ENCODE measurements at places on chromosomes 2 and 18.

GRCh38 chr18:6983366-6983765 is 134.2 kb downstream of the LAMA1 start:
- DNase-seq, result no peak

GRCh38 chr18:22939649-22940048 is 6.5 kb downstream of the RBBP8 start:
- DNase-seq, result no peak

DNA sequence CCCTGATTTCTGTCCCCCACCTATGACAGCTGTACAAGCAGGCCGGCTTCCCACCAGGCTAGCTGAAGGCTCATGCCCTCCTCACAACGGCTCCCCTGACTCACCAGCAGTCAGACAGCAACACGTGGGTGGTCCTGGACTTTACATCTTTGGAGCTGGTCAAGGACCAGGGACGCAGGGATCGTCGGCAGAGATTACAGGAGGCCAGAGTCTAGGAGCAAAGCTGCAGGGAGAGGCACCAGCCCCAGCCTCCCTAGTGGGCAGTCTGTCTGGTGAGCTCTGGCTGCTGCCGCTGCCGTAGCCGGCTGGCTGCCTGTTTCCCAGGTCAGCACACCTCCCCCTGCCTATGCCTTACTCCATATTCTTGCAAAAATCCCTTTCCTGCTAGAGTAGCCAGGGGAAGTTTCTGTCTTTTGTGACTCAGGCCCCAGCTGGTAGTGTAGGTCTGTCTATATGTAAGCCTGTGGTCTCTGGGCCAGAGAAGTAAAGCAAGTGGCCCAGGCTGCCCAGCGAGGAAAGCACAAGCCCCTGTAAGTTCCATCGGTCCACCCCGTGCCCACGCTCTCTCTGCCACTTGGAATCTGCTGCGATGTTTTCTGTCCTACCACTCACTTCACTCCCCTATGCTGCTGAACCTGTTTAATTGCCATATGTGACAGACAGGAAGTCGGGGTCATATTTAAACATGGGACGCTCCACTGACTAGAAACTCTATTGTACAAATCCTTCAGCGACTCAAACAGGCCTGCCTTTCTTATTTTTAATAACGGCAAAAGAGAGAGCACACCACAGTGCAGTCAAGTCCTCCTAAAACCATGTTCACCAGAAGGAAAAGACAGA is 2.4 kb upstream of the ARHGEF4 start:
- no peak for DNase-seq

- no peak for DNase-seq
Observed at GRCh38 chr2:30341500-30342267, 105.4 kb upstream of the LCLAT1 start.

DNA sequence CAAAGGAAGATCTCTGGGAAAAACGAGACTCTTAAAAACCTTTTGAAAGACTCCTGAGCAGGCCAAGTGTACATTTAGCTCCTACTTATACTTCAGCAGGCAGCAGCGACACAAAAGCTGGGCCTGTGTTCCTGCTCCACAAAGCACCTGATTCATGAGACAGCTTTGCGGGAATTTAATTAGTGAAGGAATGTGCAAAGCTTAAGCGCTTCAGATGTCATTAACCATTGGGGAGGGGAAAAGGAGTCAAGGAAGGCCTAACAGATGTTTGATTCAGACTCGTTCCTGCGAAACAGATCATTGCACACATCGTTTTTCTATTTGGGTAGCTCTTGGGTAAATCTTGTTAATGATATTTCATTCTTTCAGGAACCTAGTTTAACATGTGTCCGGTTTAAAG is 125.9 kb downstream of the MAIP1 start:
- DNase-seq, result no peak

GRCh38 chr18:36450264-36450663 is 152.8 kb downstream of the FHOD3 start:
- DNase-seq, result no peak

- DNase-seq, result peak; percentile 83
Observed at GRCh38 chr2:176126929-176127773, 2.4 kb upstream of the HOXD8 start.

GRCh38 chr2:44840503-44840850 is 101.0 kb upstream of the SIX3 start:
- no peak for DNase-seq

GRCh38 chr2:149050188-149050587 is 11.7 kb downstream of the LYPD6B start:
- DNase-seq, result no peak

DNA sequence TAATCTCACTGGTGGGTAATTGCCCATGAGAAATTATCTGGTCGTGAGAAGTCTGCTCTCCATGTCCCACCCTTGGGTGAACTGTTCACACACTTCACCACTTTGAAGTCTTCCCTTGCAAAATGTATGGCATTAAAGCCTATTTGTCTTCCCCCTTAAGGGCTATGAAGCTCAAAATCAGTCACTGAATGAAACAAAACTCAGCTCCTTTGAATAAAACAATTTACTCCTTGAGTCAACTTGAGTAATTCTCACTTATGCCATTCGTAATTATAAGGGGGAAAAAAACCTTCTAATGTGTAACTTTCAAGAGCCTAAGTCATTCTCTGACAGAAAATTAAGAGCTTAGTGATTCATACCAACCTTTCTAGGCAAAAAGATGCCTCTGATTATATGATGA is 48.8 kb upstream of the REL start:
- DNase-seq, result no peak

DNA sequence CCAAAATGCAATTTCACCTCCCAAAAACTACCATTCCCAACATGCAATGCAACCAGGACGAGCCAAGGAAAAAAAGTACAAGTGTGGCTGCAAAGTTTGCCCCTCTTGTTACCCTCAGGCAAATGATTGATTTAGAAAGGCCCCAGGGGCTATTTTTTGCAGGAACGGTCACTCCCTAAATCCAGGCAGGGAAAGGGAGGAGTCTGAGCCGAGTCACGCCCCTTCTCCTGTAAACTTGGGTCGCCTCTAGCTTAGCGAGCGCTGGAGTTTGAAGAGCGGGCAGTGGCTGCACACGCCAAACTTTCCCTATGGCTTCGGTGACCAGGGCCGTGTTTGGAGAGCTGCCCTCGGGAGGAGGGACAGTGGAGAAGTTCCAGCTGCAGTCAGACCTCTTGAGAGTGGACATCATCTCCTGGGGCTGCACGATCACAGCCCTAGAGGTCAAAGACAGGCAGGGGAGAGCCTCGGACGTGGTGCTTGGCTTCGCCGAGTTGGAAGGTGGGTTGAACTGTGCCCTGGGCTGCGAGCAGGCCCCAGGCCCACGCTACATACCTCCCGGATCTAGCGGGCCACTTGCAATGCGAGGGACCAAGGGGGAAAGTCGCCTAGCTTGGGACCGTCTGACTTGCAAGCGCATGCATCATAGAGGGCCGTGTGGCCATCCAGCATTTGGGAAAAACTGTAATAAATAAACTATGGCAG is at the start of gene GALM:
TSS of gene GALM (plus strand) at position 261 of the 702 bp plus-strand sequence. CDS start at position 309, 48 bp downstream.
- peak; percentile 70 for DNase-seq

GRCh38 chr2:182866461-182867406 is at the start of gene FRZB:
Gene FRZB, minus strand, starts transcription at chr2:182866637. Its CDS starts 85 bp downstream, at chr2:182866552.
- DNase-seq, result no peak

DNA sequence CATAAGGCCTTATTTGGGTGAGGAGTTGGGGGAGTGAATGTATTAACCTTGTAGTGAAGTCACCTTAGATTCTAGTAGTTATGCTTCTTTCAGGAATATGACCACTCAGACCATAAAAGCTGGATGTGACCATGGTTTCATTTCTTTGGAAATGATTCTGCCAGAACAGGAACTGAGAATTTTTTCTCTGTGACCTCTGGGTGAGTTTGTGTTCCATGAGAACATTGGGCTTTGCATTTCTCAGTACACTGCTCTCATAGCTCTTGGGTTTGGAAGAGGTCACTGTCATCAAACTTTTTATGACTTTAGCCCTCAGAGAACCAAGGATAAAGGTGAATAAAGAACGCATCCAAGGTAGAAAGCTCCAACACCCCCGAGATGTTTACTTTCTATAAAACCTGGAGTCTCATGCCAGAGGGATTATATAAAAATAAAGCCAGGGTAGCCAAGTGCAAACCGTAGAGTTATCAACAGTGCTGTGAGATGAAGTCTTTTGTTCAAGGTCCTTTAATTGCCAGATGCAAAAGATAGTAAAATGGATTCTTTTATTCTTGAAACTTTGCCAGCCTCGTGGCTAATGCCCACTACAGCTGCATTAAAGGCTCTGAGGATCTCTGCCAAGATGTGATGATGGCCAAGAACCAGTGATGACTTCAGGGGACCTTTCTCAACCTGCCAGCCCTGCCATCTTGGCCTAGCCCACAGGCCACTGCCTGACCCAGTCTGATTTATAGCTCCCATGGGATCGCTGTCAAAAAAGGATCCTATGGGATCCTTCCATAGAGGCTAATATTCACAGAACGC is 27.8 kb upstream of the MAT2A start:
- no peak for DNase-seq

DNA sequence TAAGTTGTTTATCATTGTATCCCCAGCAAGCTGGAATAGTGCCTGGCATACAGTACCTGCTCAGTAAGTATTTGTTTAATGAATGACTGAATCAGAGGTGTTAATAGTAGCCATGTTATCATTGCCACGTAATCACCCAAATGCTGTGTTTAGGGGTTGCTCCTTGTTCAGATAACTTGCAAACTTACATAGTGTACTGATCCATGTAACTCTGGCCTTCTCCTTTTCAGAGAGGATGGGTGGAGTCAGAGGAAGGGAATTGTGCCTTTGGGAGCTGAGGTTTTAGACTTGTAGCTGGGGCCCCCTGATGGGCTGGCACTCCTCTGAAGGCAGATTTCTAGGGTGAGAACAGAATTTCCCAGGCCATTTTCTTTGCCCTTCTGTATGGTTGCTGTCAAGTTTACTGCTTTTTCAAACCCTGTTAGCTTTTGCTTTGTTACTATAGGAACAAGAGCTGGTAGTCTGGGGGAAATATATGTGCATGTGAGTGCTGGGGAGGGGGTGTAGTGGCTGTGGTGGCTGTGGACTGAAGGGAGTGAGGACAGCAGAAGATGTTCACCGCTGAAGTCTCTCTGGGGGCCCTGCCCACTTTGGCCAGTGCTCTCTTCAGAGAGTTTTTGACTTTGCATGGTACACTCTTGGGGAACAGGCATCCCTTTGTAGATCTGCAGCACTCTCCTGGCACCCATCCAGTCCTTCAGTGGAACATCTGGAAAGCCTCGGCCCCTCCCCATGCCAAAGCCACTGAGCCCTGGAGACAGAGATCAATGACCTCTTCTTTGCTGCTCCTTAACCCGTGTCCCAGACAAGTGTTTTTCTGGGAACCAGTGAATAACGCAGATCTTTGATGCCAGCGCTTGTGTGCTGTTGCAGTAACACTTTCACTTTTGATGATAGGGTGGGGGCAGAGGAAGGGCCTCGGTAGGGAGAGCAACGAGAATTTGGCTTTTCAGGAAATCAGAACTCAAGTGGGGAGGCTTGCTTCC is 209.0 kb downstream of the PRKCE start:
- peak; percentile 26 for DNase-seq

DNA sequence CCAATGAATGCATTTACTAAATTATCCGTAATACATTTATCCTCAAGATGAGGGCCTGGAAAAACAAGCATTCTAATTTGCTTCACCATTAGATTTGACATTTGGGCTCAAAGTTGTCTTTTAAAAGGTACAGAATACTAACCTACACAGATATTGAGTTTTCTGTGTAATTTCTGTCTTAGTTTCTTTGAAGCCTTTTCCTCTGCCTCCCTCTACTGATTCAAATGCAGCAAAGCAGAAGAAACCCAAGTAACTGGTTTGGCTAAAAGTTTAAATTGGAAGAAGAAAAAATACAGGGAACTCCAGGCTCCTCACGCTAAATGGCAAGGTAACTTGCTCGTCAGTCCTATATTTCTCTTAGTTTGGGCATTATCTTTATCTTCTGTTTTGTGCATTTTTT is 53.3 kb upstream of the SLC5A7 start:
- DNase-seq, result no peak

DNA sequence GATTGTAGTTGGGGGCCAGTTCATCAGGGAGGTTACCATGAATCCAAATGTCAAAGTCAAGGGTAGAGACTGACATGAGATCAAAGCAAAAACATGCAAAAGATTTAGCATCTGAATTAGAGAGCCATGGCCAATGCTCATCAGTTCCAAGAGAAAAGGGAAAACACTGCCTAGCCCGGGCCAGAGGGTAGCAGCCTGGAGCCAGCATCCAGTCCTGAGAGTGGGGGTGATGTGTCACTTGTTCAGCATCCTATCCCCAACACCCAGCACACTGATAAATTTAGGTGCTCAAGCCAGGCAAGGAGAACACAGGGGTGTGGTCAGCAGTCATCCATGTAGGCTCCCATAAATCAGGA is 76.9 kb upstream of the PPP1CB start:
- no peak for DNase-seq

DNA sequence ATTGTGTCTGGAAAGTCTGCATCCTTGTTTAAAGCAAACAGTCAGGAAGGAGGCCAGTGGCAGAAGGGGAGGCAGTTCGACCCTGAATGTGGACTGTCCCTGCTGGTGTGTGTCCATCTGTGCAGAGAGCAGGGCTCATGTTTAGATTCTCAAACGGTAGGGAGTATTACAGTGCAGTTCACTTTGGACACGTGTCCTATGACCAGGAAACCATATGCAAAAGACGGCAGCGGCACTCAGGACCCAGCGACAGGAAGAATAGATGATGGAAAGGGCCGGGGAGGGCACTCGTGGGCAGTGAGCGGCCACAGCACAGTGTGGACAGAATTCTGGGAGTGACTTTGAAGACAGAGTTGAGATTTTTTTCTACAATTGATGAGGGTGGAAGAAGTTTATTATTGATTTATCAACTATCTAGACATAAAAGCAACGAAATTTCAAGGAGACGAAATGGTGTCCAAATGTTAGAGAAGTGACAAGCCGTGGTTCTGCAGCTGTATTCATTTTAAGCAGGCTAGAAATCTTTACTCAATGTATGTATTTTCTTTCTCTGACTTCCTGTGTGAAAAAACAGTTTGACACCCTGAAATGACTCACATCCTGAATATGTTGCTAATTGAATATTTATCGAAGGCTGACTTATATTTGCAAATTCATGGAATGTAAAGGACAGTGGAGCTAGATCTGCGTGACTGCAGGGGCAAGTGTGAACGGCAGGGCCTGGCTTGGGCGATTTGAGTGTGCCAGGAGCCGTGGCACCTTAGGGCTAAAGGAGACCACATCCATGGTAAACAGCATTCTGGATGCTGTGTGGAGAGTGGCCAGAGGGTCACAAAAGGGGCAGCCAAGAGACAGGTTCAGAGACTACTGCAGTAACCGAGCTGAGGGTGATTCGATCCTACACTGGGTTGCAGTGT is 214.2 kb downstream of the PTGR3 start:
- peak; percentile 33 for DNase-seq

GRCh38 chr2:212727751-212728150 is 189.1 kb upstream of the ERBB4 start:
- DNase-seq, result no peak

Data from stimulated activated CD8-positive, alpha-beta memory T cell treated with anti-CD3 and anti-CD28 coated beads, Interleukin-4, amount 100 ng/mL, for 48 hours (primary cell).